ENCODE measurements at places on chromosomes 7 and 10. TPM values are rescaled to one million over a fixed set of nuclear protein-coding genes. Genes with fewer than 3 reads are reported as not detected.

ZFAND2A gene
- 15.4 TPM for total RNA-seq

VPS37D gene
- 3.8 TPM for total RNA-seq

MBL2 gene
- not detected for total RNA-seq

POLD2 gene
- 57.7 TPM for total RNA-seq

GIMAP4 gene
- 169 TPM for total RNA-seq

TSPAN33 gene
- total RNA-seq = under 0.01 TPM

NPTX2 gene
- 6.7 TPM for total RNA-seq

HOXA5 gene
- total RNA-seq = 4.1 TPM

NEUROD6 gene
- not detected for total RNA-seq

GPR26 gene
- total RNA-seq = not detected

SLC26A5 gene
- total RNA-seq = 0.64 TPM

TMEM196 gene
- not detected for total RNA-seq

KNDC1 gene
- not detected for total RNA-seq

SLC13A4 gene
- not detected for total RNA-seq

C10orf105 gene
- not detected for total RNA-seq

DNA2 gene
- 8.9 TPM for total RNA-seq

SHH gene
- 0.13 TPM for total RNA-seq

PPP1R9A gene
- 9.6 TPM for total RNA-seq

RTKN2 gene
- total RNA-seq = under 0.01 TPM

LRRC18 gene
- total RNA-seq = not detected

IL2RA gene
- total RNA-seq = not detected
